ENCODE measurements at places on chromosomes 4 and X. TPM values are rescaled to one million over a fixed set of nuclear protein-coding genes. Genes with fewer than 3 reads are reported as not detected.

The TMEM154 gene
- total RNA-seq, result 0.06 TPM

The ATP1B4 gene
- not detected for total RNA-seq

The ZDHHC15 gene
- total RNA-seq, result not detected

The BTK gene
- total RNA-seq, result 0.20 TPM

The PAGE5 gene
- total RNA-seq, result not detected

The RENBP gene
- not detected for total RNA-seq

The PF4V1 gene
- total RNA-seq, result not detected

The CTAG1B gene
- not detected for total RNA-seq

The CT47B1 gene
- total RNA-seq, result not detected

Measured in A549 treated with ZK216348 at 1 μM for 4 hours (cell line).